Neural progenitor cell (in vitro differentiated cells): ENCODE measurements at places on chromosomes 7 and 10. TPM values are rescaled to one million over a fixed set of nuclear protein-coding genes. Genes with fewer than 3 reads are reported as not detected.

The PRKG1 gene
- 22.7 and 26.4 TPM in 2 replicates for total RNA-seq

The RELN gene
- 0.02 and 0.19 TPM in 2 replicates for total RNA-seq

The EPHA1 gene
- 4.1 and 6.0 TPM in 2 replicates for total RNA-seq

The DYNC1I1 gene
- total RNA-seq = 0.53 and 0.79 TPM in 2 replicates

The HYAL4 gene
- not detected in 2 replicates for total RNA-seq

The CUZD1 gene
- 0.43 and 0.74 TPM in 2 replicates for total RNA-seq

The TMEM236 gene
- 0.06 TPM in 1 of 2 replicates, not detected in the other for total RNA-seq
